NCI-H524 treated with DMSO at 0.1 percent for 48 hours (cell line): ENCODE measurements at places on chromosomes 5 and 9.

DNA sequence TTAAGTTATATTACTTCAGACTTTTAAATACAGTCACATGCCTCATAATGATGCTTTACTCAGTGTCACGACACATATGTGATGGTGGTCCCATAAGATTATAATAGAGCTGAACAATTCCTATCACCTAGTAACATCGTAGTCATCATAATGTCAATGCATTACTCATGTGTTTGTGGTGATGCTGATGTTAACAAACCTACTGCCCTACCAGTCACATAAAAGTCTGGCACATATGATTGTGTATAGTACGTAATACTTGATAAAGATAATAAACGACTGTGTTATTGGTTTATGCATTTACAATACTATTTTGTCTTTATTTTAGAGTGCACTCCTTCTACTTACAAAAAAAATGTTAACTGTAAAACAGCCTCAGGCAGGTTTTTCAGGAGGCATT is 103.7 kb downstream of the PAM start:
- no peak for DNase-seq

DNA sequence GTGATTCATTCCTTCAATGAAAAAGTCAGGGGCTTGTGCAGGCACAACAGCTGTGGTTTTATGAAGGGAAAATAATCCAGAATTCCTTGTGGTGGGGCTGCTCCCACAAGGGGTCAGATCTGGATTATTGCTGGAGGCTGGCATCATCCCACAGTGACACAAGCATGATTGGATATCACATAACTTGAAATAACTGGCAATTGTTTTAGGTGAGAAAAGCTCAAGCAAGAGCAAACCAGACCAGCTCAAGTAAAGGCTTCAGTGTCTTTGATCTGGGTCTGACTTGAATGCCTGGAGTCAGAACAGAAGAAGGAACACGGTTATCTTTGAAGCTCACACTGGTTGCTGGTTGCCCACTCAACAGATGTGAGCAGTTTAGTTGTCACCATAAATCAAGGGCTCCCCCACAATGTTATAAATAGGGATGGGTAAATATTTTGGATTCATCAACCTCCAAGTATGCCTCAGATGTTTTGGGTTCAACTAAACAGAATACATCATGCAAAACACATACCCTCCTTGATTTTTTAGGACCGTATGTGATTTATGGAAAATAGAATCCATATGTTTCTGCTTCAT is 3.1 kb upstream of the ZNF474 start:
- DNase-seq, result no peak

- DNase-seq, result peak; percentile 53
Measured at GRCh38 chr9:133534346-133535291, at the start of gene ADAMTSL2. ADAMTSL2 (plus strand) TSS chr9:133534704; CDS start chr9:133536713, 2,009 bp downstream.

DNA sequence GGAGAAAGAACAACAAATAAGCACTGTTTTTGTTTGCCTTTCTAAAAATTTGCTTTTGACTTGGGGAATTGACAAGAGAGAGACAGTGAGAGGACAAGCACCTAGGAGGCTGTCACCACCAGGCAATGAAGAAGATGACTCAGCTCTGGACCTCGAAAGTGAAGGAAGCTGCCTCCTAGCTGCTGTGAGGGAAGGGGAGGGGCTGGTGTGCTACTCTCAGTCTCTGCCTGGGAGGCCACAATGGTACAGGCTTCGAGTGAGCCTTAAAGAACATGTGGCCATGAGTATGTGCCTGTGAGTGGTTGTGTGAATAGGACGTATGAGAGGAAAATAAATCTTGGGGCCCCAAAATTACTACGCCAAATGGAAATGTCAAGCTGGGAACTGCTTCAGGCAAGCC is 7.1 kb upstream of the PLK2 start:
- DNase-seq, result no peak

GRCh38 chr9:81604306-81605169 is 84.8 kb downstream of the TLE1 start:
- DNase-seq, result no peak

DNA sequence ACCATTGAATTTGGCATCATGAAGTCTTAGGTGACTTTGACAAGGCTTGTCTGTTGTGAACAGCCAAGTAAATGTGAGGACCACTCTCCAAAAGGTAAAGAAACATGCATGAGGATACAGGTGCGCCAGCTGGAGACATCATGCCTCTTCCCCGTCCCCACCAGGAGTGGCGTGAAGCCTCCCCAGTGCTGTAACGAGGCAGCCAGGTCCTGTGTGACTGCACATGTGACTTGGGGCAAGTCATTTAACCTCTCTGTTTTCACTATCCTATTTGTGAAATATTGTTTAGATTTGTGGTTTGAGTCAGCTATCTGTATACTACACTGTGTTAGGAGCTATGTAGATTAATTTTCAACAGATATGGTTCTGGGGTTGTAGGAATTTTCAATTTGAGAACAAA is 65.0 kb downstream of the DOCK8 start:
- DNase-seq, result no peak

- DNase-seq, result no peak
Measured at GRCh38 chr5:123066016-123066415, 23.0 kb upstream of the PRDM6 start.
